ENCODE measurements at places on chromosomes 13 and 19.
A peak's percentile ranks its signal among the peaks of the same experiment; 100 is the strongest.

DNA sequence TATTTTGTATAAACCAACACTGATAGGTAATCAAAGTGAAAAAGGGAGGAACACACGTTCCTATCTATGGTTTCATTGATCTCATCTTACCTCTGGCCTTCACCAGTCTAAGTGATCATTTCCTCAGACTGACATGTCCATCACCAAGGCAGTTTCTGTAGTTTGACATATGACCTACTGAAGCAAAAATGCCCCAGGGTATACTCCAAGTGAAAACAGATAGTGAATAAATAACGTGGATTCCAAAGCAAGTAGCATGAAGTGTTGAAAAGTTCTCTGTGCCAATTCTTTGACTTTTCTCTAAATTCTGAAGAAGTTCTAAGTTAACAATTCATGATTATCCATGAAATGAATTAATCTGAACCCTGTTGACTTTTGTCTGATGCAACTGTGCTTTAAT lies 334.2 kb upstream of the SGCG start:
- no peak for DNase-seq

DNA sequence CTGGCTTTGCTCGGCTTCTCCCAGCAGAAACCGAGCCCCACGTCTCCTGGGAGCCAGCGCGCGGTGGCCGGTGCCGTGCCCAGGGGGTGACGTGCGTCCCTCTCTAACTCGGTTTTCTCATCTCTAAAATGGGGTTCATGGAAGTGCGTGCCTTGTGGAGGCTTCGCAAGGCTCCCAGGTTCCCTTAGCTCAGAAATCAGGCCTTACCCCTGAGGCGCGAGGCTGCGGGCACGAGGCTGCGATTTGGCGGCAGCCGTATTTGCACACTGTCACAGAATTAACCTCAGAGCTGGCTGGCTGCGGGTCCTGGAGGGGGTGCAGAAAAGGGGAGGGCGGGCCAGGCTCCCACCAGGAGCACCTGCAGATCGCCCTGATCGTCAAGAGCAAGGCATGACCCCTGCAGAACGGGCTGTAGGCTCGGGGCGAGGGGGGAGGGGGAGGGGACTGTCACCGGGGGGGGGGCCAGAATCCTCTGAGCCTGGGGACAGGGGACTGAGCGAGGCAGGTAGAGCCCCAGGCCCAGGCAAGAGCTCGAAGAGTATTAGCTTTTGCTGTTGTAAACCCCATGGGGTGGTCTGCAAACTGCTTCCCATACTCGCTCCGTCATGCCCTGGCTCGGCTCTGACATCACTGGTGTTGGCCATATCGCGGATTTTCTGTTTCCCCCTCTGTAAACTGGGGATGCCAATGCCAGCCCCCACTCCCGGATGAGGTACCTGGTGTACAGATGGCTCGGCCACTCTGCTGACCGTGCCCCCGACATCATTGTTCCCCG lies 62.2 kb downstream of the CCNE1 start:
- no peak for DNase-seq

GRCh38 chr19:13099073-13099999 lies 3.3 kb downstream of the LYL1 start:
- DNase-seq: peak; percentile 46

GRCh38 chr13:60273971-60274527 lies 110.3 kb upstream of the DIAPH3 start:
- DNase-seq: no peak

GRCh38 chr19:10854350-10855089 lies 6.3 kb downstream of the C19orf38 start:
- DNase-seq: no peak

DNA sequence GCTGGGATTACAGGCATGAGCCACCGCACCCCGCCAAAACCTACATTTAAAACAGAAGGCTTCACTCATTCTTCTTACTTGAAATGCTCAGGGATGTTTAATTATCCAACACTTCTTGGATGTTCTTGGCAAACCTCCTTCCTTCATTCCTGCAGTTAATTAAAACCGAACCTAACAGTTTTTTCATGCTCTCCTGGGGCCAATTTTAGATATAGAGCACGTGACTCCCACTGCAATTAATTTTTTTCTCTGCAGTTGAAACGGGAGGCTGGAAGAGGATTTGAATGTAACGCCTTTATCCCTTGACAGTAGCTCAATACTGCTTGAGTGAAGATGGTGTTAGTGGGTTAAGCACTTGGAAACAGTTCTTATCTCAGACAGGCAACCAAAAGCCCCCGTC lies 4.6 kb upstream of the ACTL9 start:
- no peak for DNase-seq

- DNase-seq: no peak
Observed at GRCh38 chr19:7947939-7948338, 4.5 kb upstream of the TIMM44 start.

- no peak for DNase-seq
Observed at GRCh38 chr13:48000559-48001113, 437 bp downstream of the SUCLA2 start.

DNA sequence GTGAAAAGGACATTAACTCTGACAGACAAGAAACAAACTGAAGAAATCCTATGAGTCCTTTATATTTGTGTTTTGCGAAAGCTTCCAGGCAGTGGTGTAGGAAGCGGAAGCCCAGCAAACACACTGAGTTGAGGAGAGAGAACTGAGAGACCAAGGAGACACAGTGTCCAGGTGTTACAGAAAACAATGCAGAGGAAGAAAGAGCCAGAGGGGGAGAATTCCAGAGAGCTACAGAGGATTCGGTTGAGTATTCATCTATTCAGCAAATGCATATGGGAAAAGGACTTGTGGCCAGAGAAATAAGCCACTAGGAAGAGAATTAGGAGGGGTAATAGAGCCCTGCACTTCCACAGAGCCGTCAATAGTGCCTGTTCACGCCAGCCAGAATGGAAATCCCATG lies 183.5 kb downstream of the LIG4 start:
- DNase-seq: no peak

- no peak for DNase-seq
Observed at GRCh38 chr13:98371516-98372023, 194.5 kb upstream of the RNF113B start.

DNA sequence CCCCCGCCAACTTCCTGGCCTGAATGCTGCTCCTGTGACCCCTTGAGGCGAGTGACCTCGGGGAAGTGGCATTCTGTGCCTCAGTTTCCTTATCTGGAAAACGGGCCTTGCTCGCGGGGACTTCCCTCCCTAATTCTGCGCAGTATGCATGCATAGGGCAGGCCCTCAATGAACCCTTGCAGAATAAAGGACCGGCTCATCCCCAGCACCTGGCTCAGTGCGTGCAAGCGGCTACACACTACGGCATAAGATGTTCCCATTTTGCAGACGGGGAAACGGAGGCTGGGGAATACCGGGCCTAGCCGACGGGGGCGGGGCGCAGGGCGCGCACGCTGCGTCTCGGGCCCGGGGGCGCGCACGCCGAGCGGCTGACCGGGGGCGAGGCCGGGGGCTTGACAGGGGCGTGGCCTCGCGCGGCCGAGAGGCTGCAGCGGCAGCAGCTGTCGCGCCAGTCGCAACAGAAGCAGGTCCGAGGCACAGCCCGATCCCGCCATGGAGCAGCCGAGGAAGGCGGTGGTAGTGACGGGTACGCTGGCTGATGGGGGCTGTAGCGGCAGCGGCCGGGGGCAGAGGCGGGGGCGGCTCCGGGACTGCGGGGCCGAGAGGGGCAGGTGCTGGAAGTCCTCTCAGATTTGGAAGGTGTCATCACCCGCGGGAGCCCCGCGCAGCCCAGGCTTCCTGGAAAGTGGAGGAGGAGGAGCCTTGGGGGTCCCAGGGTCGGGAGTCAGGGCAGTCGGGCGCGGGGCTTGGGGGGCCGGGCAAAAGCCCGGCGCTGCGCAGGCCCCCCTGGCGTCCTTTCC lies at the start of gene PGPEP1:
Gene PGPEP1, plus strand, starts transcription at position 409 of the 800 bp plus-strand sequence. Its CDS starts 84 bp downstream, at position 493.
- DNase-seq: peak; percentile 76

DNA sequence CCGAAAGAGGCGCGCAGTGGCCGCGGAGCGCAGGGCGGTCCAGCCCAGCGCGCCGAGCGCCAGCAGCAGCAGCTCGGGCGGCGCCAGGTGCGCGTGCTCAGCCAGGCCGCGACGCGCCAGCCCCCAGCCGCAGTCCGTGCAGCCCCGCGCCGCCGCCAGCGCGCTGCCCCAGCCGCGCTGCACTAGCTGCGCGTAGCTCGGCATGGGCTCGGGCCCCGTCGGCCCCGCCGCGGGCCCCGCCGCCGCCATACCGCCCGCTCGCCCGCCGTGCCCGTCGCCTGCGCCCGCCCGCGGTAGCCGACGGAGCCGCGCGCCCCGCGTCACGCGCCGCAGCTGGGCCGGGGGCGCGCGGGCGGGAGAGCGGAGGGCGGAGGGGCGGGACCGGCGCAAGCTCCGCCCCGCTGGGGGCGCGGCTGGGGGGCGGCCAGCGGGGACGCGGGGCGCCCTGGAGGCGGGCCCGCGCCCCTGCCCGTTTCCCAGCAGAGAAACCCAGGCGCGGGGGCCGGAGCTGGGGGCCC lies at the start of gene CERS1:
Gene CERS1, minus strand, starts transcription at position 335 of the 518 bp plus-strand sequence. Its CDS starts 86 bp downstream, at position 249.
- no peak for DNase-seq

DNA sequence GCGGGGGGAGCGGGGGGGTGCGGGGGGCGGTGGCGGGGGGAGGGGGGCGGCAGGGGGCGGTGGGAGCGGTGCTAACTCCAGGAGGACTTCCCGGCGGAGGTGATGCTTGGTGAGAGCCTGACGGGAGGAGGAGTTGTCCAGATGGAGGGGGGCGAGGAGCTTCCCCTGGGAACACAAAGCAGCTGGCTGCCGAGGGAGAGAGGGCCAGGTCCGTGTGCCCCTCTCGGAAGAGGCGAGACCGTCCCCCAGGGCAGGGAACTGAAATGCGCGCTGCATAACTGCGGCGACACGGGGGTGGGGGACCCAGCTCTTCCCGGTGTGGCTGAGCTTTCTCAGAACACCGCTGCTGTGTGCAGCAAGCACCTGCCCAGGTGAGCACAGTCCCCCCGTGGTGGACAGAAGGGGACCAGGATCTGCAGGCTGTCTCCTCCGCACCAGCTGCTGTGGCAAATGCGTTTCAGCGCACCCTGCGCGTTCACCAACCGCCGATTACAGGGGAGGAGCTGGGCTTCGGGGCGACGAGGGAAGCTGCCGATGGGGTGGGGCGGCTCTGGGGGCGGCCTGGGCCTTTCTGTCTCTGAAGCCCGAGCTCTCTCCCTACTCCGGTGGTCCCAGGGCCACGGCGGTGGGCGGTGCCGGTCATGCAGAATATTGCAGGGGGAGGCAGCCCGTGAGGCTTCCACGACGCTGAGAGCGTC lies 54.7 kb upstream of the F7 start:
- DNase-seq: no peak

- no peak for DNase-seq
Observed at GRCh38 chr19:16213076-16213475, 15.4 kb downstream of the AP1M1 start.

DNA sequence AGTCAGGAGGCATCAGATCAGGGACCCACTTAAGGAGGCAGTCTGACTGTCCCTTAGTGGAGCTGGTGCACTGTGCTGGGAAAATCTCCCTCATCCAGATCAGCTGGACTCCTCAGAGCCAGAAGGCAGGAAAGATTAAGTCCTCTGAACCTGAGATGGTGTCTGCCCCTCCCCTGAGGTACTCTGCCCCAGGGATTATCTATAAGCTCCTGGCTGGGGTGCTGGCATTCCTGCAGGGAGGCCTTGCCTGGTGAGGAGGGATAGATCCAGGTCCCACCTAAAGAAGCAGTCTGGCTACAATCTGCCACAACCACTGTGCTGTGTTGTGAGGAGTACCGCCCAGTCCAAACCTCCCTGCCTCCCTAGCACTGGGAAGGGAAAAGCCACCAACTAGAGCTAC lies 81.2 kb downstream of the NHLRC3 start:
- no peak for DNase-seq

DNA sequence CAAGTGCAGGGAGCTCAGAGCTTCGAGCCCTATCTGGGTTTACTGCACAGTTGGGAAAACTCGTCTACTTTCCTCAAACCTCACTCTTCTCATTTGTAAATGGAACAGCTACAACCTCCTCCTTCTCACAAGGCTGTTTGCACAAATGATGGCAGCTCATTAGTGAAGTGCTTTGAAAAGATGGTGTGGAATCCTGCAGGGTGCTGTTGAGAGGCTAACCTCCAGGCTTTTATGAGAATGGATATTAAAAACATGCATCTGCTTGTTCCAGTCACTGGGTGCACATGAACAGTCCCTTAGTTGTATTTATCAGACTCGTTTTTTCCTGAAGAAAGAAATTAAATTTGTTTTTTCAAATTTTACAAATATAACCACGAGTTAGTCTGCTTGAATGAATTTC lies 36.6 kb downstream of the PCDH8 start:
- no peak for DNase-seq

- no peak for DNase-seq
Observed at GRCh38 chr19:4609878-4610511, 29.3 kb upstream of the TNFAIP8L1 start.

- DNase-seq: peak; percentile 68
Observed at GRCh38 chr19:709965-710571, 1.3 kb downstream of the PALM start.

GRCh38 chr19:16386619-16387240 lies 62.1 kb downstream of the KLF2 start:
- DNase-seq: no peak

DNA sequence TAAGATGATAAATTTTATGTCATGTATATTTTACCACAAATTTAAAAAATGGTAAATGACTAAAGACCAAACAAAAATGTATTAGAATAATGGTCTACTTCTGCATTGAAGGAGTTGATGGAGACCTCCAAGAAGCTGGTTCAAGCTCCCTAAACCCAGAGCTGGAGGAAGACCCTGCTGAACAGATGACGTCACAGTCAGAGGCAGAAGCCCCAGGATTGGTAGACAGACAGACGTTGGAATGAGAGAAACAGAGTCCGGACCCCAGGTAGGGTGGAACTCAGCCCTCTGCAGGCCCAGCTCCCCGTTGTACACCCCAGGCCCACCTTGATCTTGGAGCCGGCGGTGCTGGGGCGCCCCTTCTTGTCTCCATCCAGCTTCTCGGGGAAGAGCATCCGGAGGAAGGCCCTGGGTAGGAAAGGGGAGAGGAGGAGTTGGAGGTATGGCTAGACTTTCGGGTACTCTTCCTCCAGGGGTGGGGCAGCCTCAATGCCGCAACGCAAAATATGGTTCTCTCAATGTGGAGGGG lies 25.7 kb upstream of the ZNF414 start:
- no peak for DNase-seq

GRCh38 chr13:113337556-113337955 lies 26.4 kb downstream of the GRTP1 start:
- DNase-seq: no peak

- peak; percentile 41 for DNase-seq
Observed at GRCh38 chr13:99086267-99087097, 108.6 kb upstream of the DOCK9 start.

DNA sequence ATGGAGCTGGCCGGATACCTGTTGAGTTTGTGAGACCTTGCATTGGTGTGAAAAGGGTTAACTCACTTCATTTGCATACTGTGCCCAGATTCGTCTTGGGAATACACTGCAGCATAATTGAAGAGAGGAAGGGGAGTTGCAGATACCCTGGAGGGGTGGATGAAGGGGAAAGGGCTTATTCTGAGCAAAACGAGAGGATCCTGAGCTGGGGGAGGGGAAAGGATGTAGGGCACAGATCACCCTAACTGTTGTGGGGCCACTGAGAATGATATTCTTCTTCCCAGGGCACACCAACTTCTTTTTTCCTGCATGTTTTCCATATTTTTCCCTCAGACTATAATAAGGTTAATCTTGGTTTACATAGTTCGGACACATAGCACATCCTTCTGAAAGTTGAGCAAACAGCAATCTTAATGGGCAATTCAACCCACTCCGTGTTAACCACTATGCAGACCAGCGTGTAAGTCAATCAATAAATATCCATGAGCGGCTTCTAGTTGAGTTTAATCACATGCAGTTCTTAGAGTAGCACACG lies 11.7 kb upstream of the PTPRS start:
- DNase-seq: no peak
